ENCODE measurements at places on chromosomes 5 and 9.

DNA sequence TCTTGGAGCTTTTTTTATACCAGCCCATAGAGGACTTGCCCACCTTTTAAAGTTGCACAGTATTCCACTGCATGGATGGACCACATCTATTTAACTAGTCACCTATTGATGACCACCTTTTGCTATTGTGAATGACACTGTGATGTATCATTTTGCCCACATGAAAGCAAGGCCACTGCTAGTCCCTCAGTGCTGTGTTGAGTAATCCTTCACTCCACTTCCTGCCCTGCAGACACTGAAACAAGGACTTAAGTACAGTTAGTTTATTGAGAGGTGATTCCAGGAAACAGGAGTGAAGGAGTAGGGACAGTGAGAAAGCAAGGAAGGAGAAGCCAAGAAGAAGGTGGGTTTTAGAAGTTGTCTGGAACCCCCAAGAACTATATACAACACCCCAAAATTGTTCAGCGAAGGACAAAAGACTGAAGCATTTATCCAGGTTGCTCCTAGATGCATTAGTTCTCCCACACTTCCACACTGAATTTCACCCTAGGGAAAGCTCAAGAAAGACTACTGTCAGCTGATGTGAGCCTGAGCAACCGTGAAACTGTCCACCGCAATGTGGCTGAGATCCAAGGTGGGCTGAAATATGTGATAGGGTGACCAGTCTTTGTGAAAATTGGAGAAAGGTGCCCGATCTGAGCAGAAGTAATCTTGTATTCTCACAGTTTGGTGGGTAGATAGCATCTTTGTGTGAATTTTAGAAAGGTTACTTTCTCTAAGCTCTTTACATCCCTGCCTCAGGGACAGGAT, 45.2 kb upstream of the ANKRD31 start:
- DNase-seq, result no peak

DNA sequence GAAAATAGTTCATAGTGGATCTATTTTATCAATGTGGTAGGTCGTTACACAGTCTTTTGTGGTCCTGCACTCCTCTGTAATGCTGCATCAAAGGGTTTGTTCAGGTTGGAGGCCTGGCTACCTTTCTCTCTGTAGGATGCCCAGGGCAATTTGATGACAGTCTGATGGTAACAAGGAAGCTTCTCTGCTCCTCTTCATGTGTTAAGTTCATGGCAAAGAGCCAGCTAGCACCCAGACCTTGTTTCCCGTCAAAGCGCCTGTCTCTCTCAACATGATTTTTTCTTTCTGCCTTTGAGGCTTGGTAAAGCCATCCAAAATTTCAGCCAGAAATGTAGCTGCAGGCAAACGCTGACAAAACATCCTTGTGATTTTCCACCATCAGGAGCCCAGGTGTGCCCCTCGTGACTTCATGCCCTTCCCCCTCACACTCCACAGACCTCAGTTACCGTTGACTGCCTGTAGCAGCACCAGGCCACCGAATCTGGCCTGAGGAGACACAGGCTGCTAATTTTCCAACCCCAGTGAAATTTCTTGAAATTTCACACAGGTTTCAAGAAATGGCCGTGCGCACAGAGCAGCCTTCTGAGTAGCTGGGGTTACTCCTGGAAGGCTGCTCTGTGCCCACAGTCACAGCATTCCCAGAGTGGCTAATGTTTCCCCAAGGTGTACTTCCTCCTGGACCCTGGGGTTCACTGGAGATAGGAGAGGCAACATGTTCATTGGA, 292.7 kb downstream of the CWC27 start:
- no peak for DNase-seq

- no peak for DNase-seq
Observed at GRCh38 chr9:105283795-105284194, 39.3 kb downstream of the SLC44A1 start.

GRCh38 chr5:156667616-156668015, 182.5 kb upstream of the PPP1R2B start:
- DNase-seq, result no peak

DNA sequence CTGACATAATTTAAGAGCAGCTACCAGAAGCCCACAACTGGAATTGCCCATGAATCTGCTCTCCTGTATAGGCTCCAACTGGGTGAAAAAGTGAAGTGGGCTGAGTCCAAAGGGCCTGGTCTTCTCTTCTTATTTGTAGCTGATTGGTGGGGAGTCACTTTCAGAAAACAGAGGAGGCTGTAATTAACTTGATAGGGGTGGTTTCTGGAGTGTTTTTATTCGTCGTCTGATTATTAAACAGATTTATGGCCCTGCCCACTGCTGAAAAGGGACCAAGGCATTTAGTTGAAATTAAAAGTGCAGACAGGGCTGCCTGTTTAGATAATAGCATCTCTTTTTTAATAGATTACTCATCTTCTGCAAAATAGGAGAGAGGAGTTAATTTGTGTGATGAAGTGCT, 81.0 kb upstream of the SAP30L start:
- no peak for DNase-seq

- DNase-seq, result no peak
Observed at GRCh38 chr5:141765896-141766551, 84.0 kb upstream of the ARAP3 start.

DNA sequence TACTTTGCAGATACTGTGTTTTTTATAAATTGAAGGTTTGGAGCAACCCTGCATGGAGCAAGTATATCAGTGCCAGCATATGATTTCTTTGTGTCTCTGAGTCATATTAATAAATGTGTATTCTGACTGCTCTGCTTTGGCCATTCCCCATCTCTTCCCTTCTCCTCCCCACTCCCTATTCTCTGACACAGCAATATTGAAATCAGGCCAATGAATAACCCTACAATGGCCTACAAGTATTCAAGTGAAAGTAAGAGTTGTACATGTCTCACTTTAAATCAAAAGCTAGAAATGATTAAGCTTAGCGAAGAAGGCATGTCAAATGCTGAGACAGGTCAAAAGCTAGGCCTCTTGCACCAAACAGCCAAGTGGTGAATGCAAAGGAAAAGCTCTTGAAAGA, 82.2 kb upstream of the TLX3 start:
- DNase-seq, result no peak

GRCh38 chr9:136403915-136404800, 4.2 kb upstream of the SNAPC4 start:
- no peak for DNase-seq

DNA sequence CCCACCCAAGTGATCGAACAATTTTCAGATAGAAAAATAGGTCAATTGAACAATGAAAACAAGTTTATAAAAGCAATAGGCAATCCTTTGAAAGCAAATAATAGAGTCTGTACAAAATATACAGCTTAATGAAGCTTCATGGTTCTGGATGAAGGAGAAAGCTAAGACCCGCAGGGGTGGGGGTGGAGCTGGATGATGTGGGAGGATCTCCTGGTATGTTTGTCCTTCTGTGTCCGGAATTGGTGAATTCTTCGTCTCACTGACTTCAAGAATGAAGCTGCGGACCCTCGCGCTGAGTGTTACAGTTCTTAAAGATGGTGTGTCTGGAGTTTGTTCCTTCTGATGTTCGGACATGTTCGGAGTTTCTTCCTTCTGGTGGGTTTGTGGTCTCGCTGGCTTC, 149.9 kb downstream of the NXNL2 start:
- DNase-seq, result no peak

DNA sequence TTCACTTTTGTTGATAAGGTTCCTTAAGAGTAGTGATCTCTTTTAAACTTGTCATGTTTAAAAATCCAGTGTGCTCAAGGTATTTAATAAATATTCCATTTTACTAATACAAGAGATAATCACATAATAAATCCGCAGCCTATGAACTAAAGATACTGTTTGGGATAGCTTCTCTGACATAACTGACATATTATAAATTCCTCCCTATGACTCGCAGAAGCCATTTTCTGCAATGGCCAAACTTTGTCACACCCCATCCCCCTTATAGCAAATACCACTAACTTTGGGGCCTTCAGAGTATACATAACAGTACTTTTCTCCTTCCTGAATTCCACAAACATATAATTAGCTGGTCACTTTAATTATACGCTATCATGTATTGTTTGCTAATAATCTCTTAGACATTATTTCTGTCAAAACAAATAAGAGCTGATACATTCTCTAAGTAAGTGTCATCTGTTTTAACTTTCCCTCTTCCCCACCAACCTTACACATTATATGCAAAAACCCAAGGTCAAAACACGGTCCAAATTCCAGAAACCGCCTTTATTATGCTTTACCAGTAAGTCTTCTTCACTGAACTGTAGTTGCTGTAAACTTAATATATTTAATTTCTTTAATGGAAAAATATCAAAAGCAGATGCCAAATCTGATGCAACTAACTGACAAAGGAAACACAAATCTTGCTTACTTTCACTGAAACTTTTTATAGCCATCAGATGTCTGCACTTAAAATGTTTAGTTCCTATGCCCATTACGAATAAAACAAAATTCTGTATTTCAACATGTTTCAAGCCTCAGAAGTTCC, 971 bp downstream of the TMEM267 start:
- peak; percentile 11 for DNase-seq

GRCh38 chr9:37002036-37002412, 32.0 kb downstream of the PAX5 start:
- DNase-seq, result no peak

GRCh38 chr5:173802670-173803165, 85.4 kb upstream of the CPEB4 start:
- DNase-seq, result no peak

DNA sequence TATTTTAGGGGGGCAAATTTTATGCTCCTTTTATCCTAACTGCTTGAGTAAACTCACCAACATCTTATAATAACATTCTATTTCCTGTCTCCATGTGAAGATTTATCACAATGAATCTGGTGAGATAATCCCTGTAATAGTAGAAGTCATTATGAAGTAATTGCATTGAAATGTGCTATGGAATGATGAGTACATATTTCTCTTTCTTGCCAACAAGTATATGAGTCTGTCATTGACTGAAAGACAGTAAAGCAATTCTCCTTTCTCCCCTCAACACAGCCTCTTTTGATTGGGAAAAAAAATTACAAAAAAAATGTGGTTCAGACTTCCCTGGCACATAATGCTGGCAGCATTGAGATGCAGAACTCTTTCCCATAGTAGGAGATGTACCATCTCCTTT, 459.2 kb upstream of the RGMB start:
- no peak for DNase-seq

DNA sequence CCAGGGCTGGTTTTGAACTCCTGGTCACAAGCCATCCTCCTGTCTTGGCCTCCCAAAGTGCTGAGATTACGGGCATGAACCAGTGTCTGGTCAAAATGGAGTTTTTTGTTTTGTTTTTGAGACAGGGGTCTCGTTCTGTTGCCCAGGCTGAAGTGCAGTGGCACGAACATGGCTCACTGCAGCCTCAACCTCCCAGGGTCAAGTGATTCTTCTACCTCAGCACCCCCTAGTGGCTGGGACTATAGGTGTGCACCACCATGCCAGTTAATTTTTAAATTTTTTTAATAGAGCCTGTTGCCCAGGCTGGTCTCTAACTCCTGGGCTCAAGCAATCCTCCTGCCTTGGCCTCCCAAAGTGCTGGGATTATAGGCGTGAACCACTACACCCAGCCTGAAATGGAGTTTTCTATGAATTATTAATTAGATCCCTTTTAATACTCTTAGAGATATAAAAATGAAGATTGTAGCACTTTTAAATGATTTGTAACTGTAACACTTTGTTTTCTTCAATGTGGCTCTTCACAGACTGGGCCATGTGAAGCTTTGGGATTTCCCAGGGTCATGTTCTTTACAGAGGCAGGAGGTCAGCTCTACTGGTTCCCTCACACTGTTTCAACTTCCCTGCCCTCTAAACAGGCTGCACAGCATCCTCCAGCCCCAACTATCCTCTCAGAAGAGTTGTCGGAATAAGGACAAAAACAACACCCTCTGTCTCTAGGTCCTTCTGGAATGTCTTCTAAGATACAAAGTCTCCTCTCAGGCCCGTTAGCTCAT, 32.7 kb upstream of the SPARC start:
- peak; percentile 32 for DNase-seq

- no peak for DNase-seq
Observed at GRCh38 chr9:122939601-122940000, 1.2 kb upstream of the RABGAP1 start.

DNA sequence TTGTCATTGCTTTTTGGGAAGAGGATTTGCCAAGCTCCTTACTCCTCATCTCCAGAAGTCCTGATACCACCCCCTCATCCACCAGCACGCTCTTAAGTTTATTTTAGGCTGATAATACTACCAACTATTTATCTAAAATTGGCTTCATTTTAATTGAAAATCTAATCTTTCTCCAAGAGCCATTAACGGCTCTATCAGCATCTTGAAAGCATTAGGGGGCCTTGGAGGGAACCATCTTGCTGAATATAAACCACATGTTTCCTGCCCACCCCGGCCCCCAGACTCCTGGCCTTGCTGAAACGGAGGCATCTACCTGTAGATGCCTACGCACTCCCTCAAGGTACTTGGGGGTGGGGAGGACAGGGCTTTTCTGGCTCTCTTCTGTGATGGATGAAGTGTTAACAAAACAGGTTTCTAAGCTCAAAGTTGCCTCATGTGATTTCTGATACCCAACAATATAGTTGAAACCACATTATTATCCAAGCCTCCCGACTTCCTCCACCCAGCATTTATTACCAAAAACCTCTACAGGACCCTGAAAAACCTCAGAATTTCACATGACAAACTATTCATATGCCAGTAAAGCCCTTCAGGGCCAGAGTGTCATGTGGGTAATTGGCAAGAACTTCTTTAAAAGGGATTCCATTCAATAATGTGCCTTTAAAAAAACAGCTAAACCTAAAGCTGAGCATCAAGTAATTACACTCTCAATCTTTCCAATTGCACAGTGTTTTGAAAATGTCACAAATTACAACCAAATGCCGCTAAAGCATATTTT, 96.7 kb downstream of the SAXO1 start:
- DNase-seq, result no peak

- DNase-seq, result no peak
Observed at GRCh38 chr5:78971998-78972397, 13.1 kb downstream of the ARSB start.

DNA sequence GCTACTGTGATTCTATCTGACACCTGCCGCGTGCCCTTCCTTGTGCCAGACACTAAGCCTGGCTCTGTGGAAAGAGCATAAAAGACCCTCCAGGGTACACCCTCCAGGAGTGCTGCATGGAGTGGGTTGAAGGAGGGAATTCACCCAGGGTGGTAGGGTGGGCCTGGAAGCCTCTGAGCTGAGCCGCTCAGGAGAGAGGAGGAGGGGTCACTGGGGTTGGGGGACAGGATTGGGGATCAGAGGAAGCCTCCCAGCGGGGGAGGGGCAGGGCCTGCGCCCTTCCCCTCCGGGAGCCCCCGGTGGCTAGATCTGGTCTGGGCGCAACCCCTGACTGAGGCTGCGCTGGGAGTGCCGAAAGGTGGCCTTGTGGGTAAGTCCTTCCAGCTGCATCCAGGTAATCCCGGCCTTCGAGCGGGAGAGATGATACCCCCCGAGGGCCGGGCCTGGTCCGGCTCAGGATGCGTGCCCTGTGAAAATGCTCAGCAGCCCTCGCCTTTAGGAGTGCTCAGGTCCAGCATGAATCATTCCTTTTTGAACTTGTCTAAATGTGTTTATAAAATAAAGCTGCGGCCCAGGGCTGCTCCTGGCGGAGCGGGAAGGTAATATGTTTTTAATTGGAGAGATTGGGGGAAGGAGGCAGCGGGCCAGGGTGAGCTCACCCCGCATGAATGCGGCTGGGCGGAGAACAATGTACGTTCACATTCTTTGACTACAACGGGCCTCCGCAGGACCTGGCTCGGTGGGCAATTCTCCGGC, 118.1 kb upstream of the SMIM23 start:
- DNase-seq, result no peak

All from hematopoietic multipotent progenitor cell treated with erythropoietin and hydrocortisone succinate and interleukin-3 and kit ligand, for 15 days (in vitro differentiated cells).